Tibial nerve (tissue), 4 donors: ENCODE measurements at places on chromosomes 5 and 9. TPM values are rescaled to one million over a fixed set of nuclear protein-coding genes. Genes with fewer than 3 reads are reported as not detected.

The SPINK13 gene
- total RNA-seq: not detected

- no peak for DNase-seq
Measured at GRCh38 chr5:148962761-148963324, 100.0 kb downstream of the SH3TC2 start.

GRCh38 chr9:2657427-2657826 is 35.8 kb downstream of the VLDLR start:
- no peak for DNase-seq

DNA sequence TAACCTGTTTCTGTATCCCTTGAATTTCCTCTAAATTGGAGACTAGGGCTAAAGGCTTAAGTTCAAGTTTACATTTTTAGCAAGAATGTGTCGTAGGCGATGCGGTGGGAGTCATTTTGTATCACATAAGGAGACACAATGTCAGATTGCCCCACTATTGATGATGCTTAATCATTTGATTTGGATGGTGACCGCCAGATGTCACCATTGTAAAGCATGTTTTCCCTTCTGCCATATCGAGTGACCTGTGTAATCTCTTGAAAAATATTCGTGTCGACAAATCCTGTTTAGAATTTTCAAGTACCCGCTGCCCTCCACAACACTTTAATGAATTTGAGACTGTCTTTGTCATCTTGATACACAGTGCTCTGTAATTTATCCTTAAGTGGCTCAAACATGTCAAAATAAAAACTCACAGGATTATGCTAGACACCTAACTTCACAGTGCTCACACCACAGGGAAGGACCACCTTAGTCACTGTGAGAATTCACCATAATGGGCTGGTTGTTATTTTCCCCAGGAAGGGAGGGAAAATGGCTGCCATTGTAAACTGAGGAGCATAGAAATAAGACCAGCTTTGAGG is 34.5 kb upstream of the SLC46A2 start:
- DNase-seq: no peak

DNA sequence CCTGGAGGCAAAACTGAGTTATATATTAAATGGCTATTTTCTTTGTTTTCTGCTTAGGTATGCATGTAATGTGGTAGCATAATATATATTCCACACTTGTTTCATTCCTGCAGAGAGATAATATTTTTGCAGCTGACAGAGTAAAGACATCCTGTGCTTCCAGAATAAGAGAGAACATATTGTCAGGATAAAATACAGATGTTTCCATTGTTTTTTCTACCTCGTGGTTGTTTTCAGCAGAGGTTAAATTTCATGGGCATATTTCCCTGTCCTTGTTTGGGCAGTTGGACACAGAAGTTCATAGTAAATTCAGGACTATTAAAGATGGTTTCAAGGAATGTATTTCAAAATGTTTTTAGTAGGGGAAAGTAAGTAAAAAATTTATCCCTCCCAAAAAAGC is 47.6 kb upstream of the MEGF10 start:
- DNase-seq: no peak

- no peak for DNase-seq
Measured at GRCh38 chr9:117528225-117528624, 113.4 kb upstream of the ASTN2 start.

DNA sequence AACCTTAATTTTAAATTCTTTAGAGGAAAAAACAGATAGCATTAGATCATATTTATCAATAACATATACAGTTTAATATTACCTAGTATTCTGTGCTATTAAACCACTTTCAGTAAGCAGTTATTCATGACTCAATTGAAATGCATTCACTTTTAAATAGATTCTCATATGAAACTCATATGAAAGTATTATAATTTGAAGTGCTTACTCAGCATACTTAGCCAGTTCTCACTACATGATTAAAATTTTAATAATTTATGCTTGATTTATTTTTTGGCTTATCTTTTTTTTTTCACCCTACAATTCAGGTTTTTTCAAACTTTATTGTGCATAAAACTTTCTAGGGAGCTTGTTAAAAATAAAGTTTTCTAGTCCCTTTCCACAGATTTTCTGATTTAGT is 694.9 kb upstream of the CDH9 start:
- no peak for DNase-seq

The NFX1 gene
- total RNA-seq: 35.2 TPM

The LCN2 gene
- not detected for total RNA-seq

DNA sequence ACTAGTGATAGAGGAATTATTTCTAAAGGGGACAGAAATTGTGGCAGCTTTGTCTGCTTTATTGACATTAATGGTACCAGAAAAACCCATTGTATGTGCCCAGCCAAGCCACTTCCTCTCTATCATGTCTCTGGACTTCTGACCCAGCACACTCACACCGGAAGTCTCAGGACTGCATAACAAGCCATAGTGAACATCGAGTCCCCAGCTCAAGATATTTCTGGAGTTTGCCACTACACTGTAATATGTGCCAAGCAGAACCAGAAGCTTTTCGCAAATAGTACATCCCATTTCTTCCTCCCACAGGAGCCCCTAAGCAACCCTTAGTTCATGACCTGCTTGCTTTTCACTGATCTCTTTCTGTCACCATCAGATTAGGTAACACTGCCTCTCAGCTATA is 187.4 kb upstream of the GHR start:
- DNase-seq: no peak

DNA sequence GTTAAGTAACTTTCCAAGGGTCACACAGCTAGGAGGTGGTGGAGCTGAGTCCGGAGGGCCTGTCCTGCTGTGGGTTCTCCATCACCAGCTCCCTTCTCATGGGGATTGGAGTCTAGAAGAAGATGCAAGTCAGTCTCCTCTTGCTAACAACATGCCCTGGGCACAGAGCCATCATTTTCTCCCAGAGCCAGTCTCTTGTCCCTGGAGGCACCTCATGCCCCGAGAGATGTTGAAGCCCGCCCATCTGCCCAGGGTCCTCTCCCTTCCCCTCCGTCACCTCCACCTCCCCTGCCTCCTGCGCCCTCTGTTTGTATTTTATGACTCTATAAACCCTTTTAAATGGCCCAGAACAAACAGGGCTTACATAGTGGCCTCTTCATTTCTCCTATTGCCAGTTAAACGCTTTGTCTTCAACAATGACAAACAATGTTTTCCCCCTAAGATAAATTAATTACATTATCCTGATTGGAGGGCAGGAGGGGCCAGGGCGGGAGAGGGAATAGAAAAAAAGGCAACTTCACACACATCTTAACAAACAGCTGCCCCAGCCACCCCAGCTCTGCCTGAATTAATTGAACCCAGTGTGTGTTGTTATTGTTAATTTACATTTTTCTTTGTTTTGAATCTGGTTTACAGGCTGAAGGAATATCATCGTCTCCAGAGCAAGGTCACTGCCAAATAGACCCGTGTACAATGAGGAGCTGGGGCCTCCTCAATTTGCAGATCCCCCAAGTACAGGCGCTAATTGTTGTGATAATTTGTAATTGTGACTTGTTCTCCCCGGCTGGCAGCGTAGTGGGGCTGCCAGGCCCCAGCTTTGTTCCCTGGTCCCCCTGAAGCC is 55.8 kb downstream of the ASS1 start:
- no peak for DNase-seq

- no peak for DNase-seq
Measured at GRCh38 chr9:68608763-68609162, 68.1 kb upstream of the TMEM252 start.

The SLC34A3 gene
- total RNA-seq: not detected

DNA sequence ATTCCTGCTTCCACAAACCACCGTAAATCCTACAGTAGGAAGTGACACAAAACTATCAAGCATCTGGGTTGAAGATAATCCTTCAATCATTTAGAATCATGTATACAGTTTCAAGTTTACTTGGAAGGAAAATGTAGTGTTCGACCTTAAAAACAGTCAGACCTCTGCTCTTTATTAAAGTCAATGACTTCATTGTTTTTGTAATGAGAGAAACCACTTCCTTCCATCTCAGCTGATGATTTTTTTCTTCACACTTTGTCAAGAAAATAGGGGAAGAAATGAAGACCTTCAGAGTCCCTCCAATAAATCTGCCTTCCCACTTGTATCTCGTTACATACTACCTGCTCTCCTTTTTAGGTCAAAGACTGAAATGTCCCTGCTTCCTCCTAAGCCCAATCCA is 30.1 kb downstream of the TUSC1 start:
- no peak for DNase-seq

The PRRX2 gene
- total RNA-seq: 14.5 TPM

The SLC25A2 gene
- 0.42 TPM for total RNA-seq
